ENCODE measurements at places on chromosomes 5 and 9. TPM values are rescaled to one million over a fixed set of nuclear protein-coding genes. Genes with fewer than 3 reads are reported as not detected.

Gene FBLL1
- total RNA-seq, result 0.75 TPM

Gene IFNA13
- total RNA-seq, result not detected

Gene GRM6
- not detected for total RNA-seq

Gene GLRA1
- not detected for total RNA-seq

Gene UBE2QL1
- total RNA-seq, result 0.11 TPM

Gene PCDHB16
- 0.33 TPM for total RNA-seq

Gene SLCO6A1
- not detected for total RNA-seq

Gene TLE1
- total RNA-seq, result 43.7 TPM

Gene PRSS3
- total RNA-seq, result 22.4 TPM

Gene UBTD2
- 21.7 TPM for total RNA-seq

Gene POU5F2
- 1.4 TPM for total RNA-seq

Gene PCDHA6
- total RNA-seq, result 0.77 TPM
